ENCODE measurements at places on chromosomes 7 and 10. TPM values are rescaled to one million over a fixed set of nuclear protein-coding genes. Genes with fewer than 3 reads are reported as not detected.

CCT6A gene
- total RNA-seq, result 68.1 TPM

DNA sequence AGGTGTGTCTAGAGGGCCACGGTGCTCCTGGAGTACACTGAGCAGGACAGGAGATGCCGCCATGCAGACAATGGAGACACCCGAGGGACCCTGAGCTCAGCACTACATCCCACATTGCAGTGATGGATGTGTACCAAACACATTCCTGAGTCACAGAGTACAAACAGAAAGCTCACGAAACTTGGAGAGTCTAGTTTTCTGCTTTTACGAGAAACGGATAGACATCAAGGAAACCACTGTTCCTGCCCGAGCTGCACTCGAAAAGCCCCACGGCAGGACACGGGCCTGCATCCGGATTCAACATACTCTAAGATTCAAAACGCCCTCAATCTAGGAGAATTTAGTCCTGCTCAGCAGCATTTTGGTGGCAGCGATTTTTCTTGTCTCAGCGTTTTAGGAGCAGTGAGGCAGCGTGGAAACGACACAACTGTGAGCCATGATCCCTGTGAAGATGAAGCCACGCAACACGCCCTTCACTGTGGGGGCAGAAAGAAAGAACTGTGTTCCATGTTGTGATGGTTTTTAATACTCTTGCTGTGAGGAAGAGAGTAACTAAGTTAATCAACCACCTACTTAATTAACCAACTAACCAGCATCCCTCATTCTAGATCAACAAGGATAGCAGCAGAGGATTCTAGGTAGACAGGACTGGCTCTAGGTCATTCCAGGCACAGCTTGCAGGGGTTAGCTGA is 3.2 kb downstream of the TNS3 start:
- H3K27me3 ChIP-seq, result no peaks in the 10 kb centered on the region
- H3K4me3 ChIP-seq, result no peak overlapping the region
- peak overlapping the region; percentile 84 for H3K27ac ChIP-seq
- no peaks in the 10 kb centered on the region for H3K36me3 ChIP-seq
- H3K4me1 ChIP-seq, result peaks cover 88% of the 10 kb centered on the region

RBP3 gene
- total RNA-seq, result not detected

DNA sequence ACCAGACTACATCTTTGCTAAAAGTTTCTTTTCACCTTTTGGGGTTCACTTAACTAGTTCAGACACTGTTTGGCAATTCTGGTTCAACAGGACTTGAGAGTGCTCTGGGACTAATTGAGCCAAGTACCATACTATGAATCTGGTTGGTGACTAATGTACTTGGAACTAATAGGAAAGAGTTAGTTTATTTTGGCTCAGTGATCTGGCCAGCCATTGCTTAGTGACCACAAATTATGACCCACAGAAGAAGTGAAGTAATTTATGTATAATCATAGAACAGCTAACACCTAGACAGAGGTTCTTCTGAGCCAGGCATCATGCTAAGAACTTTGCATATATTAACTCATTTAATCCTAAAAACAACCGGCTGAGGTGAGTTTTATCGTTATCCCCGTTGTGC is 126.5 kb upstream of the JCAD start:
- DNase-seq, result no peak
- H3K4me3 ChIP-seq, result no peak overlapping the region
- peaks cover 21% of the 10 kb centered on the region for H3K4me1 ChIP-seq
- no peak overlapping the region for H3K27ac ChIP-seq

- H3K36me3 ChIP-seq, result no peaks in the 10 kb centered on the region
- DNase-seq, result no peak
- peaks cover 16% of the 10 kb centered on the region for H3K4me1 ChIP-seq
Observed at GRCh38 chr7:130433301-130433700, 7.5 kb downstream of the CEP41 start.

SLF2 gene
- 12.3 TPM for total RNA-seq

DNA sequence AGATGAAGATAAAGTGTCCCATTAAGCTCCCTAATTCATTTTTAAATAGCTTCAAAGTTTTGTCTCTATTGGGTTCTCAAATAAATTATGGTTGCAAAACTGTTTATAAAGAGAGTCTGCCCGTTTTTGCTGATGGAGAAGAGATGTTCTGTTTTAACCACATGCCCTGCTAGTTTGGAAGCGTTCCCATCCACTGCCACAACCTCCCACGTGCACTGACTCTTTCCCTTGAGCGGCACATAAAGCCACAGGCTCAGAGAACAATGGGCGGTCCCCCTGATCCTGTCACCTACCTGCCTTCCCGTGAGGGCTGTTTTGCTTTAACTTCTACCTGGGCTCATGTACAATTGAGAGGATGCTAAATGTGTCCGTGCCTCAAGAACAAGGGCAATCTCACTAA is 65.5 kb downstream of the CPVL start:
- no peaks in the 10 kb centered on the region for H3K36me3 ChIP-seq
- H3K4me3 ChIP-seq, result no peak overlapping the region
- no peaks in the 10 kb centered on the region for H3K4me1 ChIP-seq
- no peaks in the 10 kb centered on the region for H3K27me3 ChIP-seq
- DNase-seq, result no peak

DNA sequence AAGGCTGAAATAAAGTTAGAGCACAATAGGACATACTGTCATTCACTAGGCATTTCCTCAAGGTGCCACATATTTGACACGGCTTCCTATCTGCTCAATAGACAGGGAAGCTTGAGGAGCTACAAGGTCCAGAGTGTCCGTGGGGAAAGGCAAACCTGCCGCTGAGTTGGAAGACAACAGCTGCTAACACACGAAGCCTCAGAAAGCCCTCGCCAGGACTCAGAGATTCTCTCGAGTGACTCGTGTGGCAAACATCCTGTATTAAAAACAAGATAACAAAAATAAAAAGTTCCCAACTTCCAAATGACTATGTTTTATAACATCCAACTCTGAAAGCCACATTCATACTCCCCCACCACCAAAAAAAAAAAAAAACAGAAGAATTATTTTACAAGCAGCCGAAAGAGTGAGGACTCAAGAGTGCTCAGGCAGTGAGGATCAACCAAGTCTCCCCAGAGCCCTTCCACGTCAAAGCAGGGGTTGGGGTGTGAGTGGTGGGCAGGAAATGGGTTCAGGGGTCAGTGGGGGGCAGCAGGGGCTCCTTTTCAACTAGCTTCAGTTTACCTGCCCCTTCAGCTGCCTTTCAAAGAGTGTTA is 67.6 kb downstream of the STK17A start:
- H3K4me1 ChIP-seq, result no peaks in the 10 kb centered on the region
- H3K27ac ChIP-seq, result peak overlapping the region; percentile 71
- no peaks in the 10 kb centered on the region for H3K36me3 ChIP-seq
- H3K27me3 ChIP-seq, result no peaks in the 10 kb centered on the region

- no peaks in the 10 kb centered on the region for H3K4me1 ChIP-seq
- no peak for DNase-seq
- no peaks in the 10 kb centered on the region for H3K36me3 ChIP-seq
- no peak overlapping the region for H3K4me3 ChIP-seq
Observed at GRCh38 chr10:85400981-85401695, 965.5 kb downstream of the GRID1 start.

TEX47 gene
- not detected for total RNA-seq

BAMBI gene
- total RNA-seq, result 92.7 TPM

ZNF679 gene
- total RNA-seq, result not detected

TRRAP gene
- 24.3 TPM for total RNA-seq

- no peaks in the 10 kb centered on the region for H3K4me1 ChIP-seq
- no peaks in the 10 kb centered on the region for H3K27me3 ChIP-seq
- H3K27ac ChIP-seq, result no peak overlapping the region
Observed at GRCh38 chr10:17607603-17608332, 9.4 kb downstream of the HACD1 start.

DNA sequence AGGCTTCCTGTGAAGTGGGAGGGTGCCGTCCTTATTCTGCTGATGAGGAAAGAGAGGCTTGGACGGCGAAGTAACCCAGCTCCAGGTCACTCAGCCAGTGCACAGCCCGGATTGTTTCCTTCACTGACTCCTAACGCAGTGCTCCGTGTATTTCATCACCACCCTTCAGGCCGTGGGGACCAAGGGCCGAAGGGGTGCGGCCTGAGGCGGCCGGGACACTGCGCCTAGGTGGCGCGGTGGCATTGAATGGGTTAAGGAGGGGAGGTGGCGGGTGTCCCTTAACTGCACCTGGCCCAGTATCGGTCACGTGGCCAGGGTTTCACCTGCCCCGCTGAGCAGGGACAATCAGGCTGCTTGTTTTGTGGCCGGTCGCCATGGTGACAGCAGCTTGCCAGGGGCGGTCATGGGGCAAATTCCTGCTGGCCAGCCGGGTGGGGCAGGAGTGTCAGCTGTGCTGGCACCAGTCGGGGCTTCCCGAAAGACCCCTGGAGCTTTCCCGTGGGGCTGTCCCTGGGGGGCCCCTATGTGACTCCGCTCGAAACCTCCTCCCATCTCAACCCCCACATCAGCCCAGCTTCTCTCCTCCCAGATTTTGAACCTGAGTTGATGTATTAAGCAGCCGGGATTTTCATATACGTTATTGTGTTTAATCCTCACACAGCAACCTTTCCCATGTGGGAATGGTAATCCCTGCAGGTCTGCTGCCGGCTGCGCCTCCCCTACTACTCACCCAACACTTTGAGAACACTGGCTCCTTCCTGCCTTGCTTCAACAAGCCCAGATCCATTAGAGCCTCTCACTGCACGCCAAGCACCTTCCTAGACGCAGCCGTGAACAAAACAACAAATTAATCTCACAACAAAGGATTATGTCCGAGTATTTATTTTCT is 4.4 kb upstream of the ABHD11 start:
- peak overlapping the region; percentile 25 for H3K4me3 ChIP-seq
- H3K27ac ChIP-seq, result no peak overlapping the region
- no peaks in the 10 kb centered on the region for H3K27me3 ChIP-seq
